Pancreas (tissue), 10 donors: ENCODE measurements at places on chromosomes 3 and 15. TPM values are rescaled to one million over a fixed set of nuclear protein-coding genes. Genes with fewer than 3 reads are reported as not detected.
A peak's percentile ranks its signal among the peaks of the same experiment; 100 is the strongest.

DNA sequence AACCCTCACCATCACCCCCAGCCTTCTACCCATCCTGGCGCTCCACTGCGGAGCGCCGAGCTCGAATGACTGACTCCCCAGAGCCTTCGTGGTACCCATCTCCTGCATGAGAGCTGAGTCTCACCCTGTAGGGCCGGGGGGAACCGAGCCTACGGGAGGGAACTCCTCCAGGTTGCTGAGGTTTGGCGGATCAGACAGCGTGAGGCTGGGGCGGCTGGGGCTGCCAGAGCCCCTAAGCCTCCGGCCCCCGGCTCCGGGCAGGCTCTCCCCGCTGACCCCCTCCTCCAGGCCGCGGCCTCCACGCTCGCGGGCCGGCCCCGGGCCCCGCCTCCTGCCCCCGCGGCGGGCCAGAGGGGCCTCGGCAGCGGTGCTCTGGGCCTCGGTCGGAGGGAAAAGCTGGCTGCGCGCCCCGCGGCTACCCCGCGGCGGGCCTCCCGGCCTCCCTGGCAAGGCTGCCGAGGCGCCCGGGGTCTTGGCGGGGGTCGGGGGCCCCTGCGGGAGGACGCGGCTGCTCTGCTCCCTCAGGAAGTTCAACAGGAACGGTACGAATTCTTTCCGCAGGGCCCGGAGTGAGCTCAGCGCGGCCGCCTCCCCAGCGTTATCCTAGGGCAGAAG, 643 bp downstream of the CDAN1 start:
- DNase-seq: no peak

The MRPS11 gene
- 29.5 TPM for polyA plus RNA-seq

- DNase-seq: no peak
These were observed 472 bp downstream of the CHST14 start for GRCh38 chr15:40471105-40471807.

DNA sequence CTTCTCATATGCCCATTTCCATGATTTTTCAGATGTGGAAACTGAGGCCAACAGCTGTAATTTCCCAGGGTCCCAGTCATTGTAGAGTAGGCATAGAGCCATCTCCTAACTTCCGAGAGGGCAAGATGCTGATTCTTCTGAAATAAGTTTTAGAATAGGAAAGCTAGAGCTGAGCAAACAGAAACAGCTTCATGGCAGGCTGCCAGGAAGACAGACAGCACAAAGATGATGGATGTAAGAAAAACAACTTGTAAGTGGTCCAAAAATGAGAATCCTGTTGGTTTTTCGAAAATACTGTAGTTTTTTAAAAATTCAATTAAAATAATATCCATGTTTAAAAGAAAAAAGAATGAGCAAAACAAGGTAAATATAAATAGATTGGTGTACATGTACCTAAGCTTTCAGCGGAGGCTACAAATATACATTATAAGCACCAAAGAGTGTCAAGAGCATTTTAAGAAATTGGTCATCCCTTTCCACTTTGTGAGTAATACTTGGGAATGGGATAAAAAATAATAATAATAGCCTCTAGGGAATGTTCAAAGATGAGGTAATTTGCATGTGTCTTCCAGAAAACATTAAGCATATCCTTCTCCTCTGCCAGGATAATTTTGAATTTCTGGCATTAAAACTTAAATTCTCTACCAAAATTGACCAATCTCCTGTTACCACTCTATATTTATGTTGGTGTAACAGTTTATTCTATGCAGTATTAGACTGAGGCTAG, 406.6 kb downstream of the MECOM start:
- DNase-seq: no peak

The CCR2 gene
- 0.23 TPM for polyA plus RNA-seq

DNA sequence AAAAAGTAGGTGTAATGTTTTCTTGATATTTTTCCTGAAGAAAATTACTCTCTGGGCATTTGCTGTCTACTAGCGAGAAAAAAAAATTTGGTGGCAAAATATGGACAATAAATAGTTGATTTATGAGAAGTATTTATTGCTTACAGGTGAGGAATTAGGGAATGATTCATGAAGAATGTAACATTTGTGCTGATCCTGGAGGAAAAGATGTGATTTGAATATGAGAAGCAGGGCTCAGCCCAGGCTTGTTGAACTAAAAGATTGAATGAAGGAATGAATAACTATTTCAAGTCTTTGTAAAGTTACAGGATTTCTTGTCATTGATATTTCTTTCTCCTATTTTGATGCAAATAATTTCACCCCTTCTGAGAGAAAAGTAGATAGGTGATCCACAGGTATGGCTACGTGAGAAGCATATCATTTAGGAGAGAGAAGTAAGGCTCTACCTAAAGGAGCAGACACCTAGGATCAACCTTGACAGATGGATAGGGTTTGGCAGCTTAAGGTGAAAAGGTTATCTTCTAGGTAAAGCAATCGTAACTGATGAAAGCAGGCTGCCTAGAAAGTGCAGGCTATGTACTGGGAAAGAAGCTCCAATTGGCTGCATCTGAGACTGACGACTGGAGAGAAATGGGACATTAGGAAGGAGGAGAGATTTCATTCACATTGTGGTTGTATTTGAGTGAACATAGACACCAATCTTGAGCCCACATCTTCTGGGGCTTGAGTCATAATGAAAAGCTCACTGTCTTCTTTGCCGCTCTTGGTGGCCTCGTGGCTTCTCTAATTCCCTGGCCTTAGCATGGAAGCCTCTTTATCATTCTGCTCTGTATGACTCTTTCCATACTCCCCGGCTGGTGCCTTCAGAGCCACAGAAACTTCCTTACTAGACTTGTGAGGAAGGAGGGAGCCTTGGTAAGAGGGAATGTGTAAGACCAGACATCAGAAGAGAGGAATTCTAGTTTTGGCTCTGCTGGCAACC, 106.5 kb downstream of the P3H2 start:
- no peak for DNase-seq

- DNase-seq: no peak
These were observed 43.0 kb upstream of the SPATA12 start for GRCh38 chr3:57017459-57017845.

- DNase-seq: no peak
These were observed 15.4 kb upstream of the GMNC start for GRCh38 chr3:190877925-190878324.

The TRH gene
- not detected for polyA plus RNA-seq

GRCh38 chr15:55221090-55222011, 24.6 kb upstream of the RSL24D1 start:
- DNase-seq: no peak

DNA sequence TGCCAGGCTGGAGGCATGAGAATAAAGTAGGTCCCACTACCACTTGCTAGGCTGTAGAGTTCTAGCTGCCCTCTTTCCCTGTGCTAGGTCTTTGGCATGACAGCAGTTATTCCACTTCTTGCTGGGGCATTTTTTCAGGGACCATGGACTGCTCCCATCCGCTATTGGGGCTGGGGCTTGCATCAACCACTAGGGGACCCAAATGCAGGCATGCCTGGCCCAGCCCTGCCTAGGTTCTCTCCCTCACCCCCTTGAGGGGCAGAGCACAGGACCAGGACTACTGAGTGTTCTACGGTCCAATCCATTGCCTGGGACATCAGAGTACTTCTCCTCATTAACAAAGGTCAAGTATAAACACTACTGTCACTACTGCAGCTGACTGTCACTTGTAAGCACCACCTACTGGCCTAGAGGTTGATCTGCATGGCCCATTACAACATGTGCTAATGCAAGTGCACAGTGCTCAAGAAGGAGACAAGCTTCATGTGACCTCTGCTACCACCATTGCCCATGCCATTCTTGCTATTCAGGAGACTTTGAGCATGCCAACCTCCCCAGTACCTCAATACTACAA, 270.5 kb downstream of the MBNL1 start:
- no peak for DNase-seq

The ALDH1L1 gene
- 38.8 TPM for polyA plus RNA-seq

DNA sequence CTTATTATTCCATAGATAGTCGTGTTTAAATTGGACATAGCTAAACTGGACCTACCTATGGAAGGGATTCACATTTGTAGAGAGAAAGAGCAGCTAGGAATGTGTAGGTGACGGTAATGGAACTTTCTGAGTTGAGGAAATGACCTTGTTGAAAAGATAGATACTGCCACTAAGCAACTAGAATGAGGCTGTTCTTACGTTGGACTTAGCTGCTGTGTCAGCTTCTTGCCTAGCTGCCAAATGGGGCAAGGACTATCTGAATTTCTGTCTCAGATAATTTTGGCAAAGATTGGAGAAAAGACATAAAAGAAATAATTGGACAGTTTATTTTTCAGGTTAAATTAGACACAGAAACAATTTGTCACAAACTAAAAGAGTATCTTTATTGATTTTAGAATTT, 68.8 kb downstream of the MEF2A start:
- DNase-seq: no peak

DNA sequence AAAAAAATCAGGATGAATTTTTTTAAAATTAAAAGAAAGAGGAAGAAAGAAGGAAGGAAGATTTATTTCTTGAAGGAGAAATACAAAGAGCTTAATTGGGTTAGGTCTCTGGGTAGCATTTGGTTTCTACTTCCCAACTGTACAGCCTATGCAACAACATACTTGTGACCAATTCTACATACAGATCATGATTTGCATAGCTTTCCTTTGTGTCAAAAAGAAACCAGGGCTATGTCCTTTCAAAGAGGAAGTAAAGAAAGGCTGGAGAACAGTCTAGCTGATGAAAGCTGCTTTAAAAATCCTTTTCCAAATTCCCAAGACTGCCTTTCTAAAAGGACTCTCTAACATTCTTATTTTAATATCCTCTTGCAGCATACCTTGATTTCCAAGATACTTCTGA, 6.1 kb upstream of the HGD start:
- DNase-seq: no peak

The CACNA1D gene
- 11.3 TPM for polyA plus RNA-seq

- no peak for DNase-seq
These were observed 193.2 kb upstream of the TPRG1 start for GRCh38 chr3:188978421-188979171.

DNA sequence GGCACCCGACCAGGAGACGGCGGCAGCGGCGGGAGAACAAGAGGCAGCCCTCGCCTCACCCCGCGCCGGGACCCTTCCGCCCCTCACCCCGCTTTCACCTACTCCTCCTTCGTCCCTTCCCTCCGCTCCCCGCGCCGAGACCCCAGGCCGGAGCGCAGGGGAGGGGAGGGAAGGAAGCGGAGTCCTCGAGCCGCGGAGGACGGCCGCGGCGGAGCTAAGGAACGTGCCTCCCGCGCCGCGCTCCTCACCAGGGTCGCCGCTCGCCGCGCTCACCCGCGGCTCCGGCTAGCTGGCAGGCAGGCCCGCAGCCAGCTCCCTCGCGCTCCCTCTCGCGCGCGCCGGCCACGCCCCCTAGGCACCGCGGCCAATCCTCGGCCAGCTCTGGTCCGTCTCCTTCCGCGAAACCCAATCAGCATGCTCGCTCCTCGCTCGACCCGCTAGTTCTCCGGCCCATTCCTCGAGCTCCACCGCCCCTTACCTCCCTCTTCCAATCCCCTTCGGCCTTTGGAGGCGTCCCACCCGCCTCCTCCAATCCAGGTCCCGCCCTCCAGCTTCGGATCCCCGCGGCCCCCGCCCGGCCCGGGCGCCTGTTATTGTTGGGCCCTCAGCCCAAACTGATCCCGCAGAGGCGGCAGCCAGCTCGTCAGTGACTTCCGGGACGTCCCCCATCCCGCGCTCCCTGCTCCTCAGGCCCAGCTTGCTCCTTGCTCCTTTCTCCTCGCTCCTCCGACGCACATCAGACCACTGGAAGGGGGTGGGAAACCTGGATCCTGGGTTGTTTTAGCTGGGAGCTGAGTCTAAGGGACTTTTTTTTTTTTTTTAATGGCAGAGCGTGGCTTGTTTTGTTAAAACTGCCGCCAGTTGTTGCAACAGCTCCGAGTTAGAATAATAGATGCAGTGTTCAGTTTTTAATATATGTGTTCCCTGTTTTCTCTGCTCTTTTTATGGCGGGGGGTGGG, at the start of gene DCBLD2:
TSS of gene DCBLD2 (minus strand) at position 304 of the 959 bp plus-strand sequence. CDS start 369 bp downstream, outside the sequence.
- peak; percentile 98 for DNase-seq

The SERPINI1 gene
- 23.2 TPM for polyA plus RNA-seq

GRCh38 chr15:31383139-31383538, 56.5 kb downstream of the KLF13 start:
- DNase-seq: no peak

The HYAL2 gene
- polyA plus RNA-seq: 39.5 TPM

DNA sequence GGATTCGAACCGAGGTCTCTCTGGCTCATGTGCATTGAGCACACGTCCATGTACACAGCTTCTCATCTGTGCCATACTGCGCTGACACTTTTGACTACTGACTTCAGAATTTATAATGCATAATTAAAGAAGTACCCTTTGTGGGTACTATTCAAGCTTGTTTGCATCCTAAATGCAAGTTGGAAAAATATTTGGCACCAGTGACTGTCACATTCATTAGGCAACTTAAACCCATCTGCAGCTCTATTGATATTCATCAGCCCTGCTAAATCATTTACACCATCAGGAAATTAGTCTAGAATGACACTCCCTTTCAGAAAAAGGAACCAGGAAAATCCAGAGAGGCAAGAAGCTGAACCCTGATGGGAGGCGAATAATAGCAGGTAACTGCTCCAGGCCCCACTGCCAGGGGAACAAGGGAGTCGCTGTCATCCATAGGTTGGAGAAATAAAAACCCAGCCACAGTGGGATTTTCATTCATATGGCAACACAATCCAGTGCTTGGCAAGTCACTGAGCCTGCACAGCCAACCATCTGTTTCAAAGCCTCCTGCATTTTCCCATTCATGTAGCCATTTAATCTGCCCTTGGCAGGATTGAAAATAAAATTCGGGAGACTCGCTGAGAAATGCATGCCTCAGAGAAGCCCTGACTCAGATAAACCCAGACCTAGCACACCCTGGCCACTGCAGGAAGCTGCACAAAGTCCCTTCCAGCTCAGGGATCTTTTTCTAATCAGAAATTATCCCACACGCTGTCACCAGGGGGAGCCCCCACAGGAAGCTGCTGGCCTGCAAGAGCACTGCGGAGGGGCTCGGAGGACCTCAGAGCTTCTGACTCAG, 103.0 kb upstream of the VEPH1 start:
- DNase-seq: peak; percentile 26

The PLSCR2 gene
- polyA plus RNA-seq: 0.30 TPM

- DNase-seq: no peak
These were observed 585.3 kb upstream of the BCHE start for GRCh38 chr3:166422556-166422955.

DNA sequence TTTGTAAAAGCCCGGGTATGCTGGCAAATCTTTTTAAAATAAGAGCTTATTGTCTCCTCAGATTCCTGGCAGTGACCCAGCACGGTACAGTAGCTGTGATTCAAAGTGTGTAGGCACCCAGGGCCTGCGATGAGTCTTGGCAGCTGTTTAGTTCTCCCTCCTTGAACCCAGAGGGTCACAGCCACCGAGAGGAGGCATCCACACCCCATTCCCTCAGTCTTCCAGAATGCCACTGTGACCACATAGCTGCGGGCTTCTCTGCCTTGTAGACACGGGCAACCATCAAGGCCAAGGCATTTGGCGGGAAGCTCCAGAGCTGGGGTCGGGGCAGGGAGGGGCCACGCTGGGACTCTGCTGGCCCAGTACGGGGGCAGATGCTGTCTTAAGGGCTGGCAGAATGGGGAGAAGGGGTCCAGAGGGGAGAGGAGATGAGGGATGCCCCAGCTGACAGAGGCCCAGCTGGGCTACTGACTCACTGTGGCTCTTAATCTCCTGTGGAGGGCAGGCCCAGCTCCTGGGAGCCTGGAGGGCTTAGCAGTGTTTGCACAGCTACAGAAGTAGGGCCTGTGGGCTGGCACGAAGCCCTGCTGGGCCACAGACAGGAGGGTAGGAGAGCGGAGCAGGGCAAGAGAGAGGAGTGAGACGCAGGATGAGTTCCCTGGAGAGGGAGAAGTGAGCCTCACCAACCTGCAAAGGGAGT, 68.8 kb upstream of the DLG1 start:
- DNase-seq: no peak
